HCT116 (cell line): ENCODE measurements at places on chromosomes 6 and 20.

- DNase-seq, result no peak
Measured at GRCh38 chr20:49345524-49345923, 67.7 kb upstream of the ZNFX1 start.

- DNase-seq, result no peak
Measured at GRCh38 chr20:50017576-50018248, 34.9 kb downstream of the SNAI1 start.

DNA sequence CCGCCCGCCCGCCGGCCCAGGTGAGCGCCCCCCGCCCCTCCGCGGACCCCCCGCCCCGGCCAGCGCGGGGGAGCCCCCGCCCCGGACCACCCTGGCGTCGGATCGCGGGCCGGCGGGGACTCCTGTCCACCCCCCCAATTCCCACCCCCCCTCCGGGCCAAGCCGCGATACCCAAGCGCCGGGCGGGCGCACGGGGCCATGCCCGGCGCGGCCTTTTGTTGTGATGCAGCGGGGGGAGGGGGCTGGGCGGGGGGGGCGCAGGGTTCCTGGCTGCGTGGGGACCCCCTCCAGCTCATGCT, 245 bp downstream of the SRC start:
- no peak for DNase-seq

DNA sequence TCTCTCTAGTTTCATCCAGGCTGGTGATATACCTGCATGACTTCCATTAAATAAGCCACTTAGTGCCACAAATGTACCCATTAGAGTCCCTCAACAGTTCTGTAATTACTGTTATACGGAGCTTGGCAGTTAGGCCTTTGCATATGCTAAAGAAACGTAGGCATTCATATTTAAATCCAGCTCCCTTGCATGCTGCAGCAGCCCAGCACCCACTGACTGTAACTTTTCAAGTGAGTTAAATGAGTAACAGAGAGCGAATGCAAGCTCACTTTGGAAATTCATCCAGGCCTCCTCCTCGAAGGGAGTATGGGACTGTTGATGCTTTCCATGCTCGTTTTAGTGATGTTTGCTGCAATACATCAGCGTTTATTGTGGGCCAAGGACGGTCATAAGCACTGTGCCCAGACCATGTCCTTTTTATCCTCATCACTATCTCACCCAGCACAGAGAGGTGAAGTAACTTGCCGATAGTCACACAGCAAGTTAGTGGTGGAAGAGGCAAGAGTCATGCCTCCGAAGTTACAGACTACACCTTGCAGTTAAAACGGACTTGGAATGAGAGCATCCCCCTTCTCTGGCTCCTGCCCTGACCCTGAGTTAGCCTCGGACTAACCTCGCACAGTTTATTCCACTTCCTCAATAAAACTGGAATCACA, 179.4 kb upstream of the PDE10A start:
- no peak for DNase-seq

DNA sequence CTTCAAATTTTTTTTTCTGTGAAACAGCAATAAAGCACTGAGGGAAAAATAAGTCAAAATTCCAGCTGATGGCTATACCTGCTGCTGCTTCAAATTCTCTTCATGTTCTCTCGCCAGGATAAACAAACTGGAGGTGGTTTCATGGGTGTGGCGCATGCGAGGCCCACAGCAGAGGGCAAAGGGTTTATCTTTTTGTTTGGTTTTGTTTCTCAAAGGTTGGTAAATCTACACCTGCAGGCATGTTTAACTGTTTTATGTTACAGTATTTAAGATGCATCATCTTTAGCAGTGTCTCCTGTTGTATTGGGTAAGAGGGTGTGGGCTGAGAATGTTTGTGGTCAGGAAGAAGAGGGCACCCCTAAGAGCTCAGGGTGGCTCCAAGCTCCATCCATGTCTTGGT, 342.2 kb downstream of the CDH26 start:
- no peak for DNase-seq

DNA sequence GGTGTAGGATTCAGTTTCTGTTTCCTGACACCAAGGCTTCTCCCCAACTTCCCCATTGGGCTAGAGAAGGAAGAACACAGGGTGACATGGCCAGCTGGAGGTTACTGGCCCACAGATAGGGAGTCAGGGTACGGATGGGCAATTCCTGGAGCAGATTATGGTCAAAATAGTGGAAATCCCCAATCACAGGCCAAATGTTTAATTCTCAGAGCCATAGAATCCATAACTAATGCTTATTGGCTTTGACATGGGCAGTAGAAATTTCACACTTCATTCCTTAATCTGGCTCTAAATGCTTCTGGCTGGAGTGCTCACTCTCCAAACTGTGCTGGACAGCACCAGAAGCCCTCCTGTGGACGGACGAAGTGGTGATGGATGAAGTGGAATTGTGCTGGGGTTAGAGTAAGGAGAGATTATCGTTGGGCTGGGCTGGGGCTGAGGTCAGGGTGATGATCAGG, 887 bp downstream of the SIGLEC1 start:
- DNase-seq, result no peak

- no peak for DNase-seq
Measured at GRCh38 chr20:62454904-62455636, 20.7 kb downstream of the GATA5 start.

DNA sequence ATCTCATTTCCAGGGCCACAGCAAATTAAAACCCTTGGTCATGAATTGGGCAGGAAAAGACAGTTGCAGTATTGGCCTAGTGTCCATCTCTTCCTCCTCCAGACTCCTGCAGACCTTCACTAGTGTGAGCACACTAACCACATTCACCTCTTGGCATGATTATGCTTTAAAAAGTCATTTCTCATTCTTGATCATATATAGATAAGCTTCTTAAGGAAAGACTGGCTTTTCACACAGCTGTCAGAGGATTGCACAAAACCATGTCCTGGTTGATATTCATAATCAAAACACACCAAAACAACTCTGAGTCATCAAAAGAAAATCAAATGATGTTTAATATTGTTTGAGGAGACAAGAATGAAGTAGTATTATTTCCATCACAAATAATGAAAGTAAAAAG, 52.1 kb downstream of the TMEM200A start:
- no peak for DNase-seq

- DNase-seq, result no peak
Measured at GRCh38 chr6:56176741-56177140, 70.6 kb downstream of the COL21A1 start.

GRCh38 chr6:30487926-30488325, 1.4 kb upstream of the HLA-E start:
- DNase-seq, result no peak
